ENCODE measurements at places on chromosomes 7 and 10. TPM values are rescaled to one million over a fixed set of nuclear protein-coding genes. Genes with fewer than 3 reads are reported as not detected.

BAMBI gene
- 24.3 TPM for total RNA-seq

CALML3 gene
- total RNA-seq: 9.2 TPM

MRLN gene
- not detected for total RNA-seq

GPER1 gene
- 0.21 TPM for total RNA-seq

HNRNPF gene
- 308 TPM for total RNA-seq

WDR91 gene
- total RNA-seq: 21.3 TPM

IFIT5 gene
- 7.9 TPM for total RNA-seq

PRPS1L1 gene
- total RNA-seq: not detected

MYOZ1 gene
- not detected for total RNA-seq

INHBA gene
- total RNA-seq: 8.5 TPM

CYP2C18 gene
- 0.34 TPM for total RNA-seq

IFRD1 gene
- total RNA-seq: 179 TPM

PLA2G12B gene
- total RNA-seq: not detected

PPIA gene
- 1,621 TPM for total RNA-seq

HOXA5 gene
- total RNA-seq: not detected

TBXAS1 gene
- total RNA-seq: 1.3 TPM

OR2A1 gene
- not detected for total RNA-seq

PRF1 gene
- total RNA-seq: not detected

FAM180A gene
- total RNA-seq: 0.14 TPM

TYW1B gene
- total RNA-seq: 9.2 TPM

LIPM gene
- total RNA-seq: 0.34 TPM

OGDH gene
- 73.8 TPM for total RNA-seq

HABP2 gene
- not detected for total RNA-seq

SP8 gene
- 0.34 TPM for total RNA-seq

FFAR4 gene
- not detected for total RNA-seq

GNAI1 gene
- total RNA-seq: 121 TPM
